NCI-H1105 treated with DMSO at 0.1 percent for 48 hours (cell line): ENCODE measurements at places on chromosomes 6 and 20.
A peak's percentile ranks its signal among the peaks of the same experiment; 100 is the strongest.

GRCh38 chr6:2640551-2640950 is 110.2 kb downstream of the MYLK4 start:
- no peak for DNase-seq

GRCh38 chr6:34671801-34672656 is 24.5 kb downstream of the ILRUN start:
- DNase-seq: no peak

DNA sequence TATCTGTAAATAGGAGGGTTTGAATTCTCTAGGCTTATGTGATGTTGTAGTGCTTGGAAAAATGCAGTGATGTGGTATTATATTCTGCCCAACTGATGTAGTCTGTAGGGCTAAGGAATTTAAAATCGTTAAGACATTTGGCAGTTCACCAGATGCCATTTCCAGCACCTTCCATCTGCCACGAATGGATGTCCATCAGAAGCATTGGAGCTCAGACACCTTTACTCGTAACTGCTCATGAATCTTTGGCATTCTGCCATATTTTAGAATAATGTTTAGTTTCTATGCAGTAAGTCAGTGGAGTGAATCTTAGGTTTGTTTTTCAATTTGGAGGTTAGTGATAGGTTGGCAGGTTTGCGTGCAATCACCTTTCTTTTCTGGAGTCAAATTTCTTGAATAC is 2.4 kb upstream of the SYTL3 start:
- DNase-seq: peak; percentile 64

GRCh38 chr6:110325197-110325596 is 33.0 kb downstream of the METTL24 start:
- DNase-seq: peak; percentile 82

- DNase-seq: peak; percentile 72
Observed at GRCh38 chr6:24009319-24009718, 116.7 kb upstream of the NRSN1 start.
